ENCODE measurements at places on chromosomes 11 and 22.

DNA sequence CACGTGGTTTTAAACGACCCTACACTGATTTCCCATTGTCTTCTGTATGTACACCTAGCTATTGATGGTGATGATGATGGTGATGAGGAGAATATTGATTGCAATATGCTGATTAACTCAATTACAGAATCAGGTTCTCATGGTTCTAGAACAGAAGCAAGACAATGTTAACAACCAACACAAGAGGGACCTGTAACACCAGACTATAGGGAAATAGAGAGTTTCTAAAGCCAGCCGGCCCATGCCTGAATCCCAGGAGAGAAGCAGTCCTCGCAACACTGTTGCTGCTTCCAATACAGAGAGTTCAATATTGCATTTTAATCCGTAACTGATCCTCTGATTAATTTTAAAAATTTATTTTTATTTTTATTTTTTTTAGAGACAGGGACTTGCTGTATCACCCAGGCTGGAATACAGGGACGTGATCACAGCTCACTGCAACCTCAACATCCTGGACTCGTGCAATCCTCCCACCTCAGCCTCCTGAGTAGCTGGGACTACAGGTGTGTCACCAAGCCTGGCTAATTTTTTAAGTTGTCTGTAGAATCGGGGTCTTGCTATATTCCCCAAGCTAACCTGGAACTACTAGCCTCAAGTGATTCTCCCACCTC, 22.2 kb upstream of the UBASH3B start:
- peak; percentile 15 for DNase-seq

GRCh38 chr11:2378527-2379210, 1.6 kb downstream of the CD81 start:
- no peak for DNase-seq

- DNase-seq, result no peak
These were observed 165.4 kb downstream of the AASDHPPT start for GRCh38 chr11:106242718-106243415.

GRCh38 chr22:22558071-22558971, 744 bp downstream of the PRAME start:
- no peak for DNase-seq

DNA sequence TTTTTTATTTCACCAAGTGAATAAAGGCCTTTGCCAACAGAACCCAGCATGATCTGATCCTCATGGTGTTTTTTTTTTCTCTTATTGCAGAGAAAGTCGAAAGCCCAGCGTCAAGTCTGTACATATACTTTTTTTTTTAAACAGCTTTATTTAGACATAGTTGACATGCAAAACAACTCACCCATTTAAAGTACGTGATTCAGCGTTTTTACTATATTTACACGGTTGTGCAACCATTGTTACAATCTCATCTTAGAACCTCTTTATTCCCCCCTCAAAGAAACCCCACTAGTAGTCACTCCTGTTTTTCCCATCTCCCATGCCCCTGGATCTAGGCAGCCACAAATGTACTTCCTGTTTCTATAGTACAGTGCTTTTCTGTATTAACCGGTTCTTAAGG, 20.6 kb upstream of the AP1B1 start:
- DNase-seq, result no peak

DNA sequence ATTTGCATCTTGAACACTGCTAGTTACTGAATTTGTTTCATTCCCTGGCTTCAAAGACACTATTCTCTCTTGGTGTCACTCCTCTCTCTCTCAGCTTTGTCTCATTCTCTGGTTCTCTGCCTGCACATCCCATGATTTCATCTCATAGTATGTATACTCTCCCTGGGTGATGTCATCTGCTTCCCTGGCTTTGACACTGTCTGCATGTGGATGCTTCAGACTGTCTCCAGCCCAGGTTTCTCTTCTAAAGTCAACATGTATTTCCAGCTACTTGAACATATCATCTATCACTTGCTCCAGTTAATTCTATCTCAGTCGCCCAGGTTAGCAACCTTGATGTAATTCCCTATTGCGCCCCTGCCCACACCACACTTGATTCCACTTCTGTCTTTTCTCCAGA, 9.3 kb upstream of the ACAT1 start:
- DNase-seq, result no peak

DNA sequence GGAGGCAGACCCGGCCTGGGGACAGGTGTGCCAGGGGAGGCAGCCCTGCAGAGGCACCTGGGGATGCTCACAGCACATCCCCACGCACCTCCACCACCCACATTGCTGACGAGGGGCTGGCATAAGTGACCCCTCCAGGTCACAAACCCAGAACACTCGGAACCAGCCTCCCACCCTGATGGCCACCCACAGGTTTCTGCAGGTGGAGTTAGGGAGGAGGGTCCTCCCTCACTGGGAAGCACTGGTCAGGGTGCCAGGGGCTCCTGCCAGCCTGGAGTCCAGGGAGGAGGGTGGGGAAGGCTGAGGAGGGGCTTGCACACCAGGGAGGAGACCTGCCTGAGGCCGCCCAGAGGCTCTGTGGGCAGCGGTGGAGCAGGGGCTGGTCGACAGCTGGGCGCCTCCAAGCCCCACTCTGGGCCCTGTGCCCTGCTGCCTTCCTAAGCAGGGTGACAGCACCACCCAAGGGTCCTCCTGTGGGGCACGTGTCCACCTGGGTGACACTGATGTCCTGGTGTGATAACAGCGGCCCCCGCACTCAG, 51.0 kb upstream of the CARS1 start:
- no peak for DNase-seq

DNA sequence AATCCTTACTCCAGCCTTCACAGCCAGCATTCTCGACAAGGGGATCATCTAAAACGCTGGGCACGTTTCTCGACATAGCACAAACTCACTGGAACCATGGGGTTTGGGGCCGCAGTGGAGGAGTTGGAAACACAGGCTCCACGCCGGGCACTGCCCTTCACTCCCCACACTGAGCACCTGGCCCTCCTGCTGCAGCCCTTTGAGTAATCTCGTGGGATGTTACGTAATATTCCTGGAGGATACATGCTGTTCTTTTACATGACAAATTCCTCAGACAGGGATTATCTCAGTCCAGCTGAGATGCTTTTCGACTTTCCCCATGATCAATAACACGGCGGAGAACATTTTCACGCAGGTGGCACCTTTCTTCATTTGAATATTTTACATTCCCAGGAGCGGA, 408.0 kb downstream of the SHANK2 start:
- DNase-seq, result no peak

- DNase-seq, result no peak
These were observed 120.9 kb downstream of the ST3GAL4 start for GRCh38 chr11:126476266-126476924.

DNA sequence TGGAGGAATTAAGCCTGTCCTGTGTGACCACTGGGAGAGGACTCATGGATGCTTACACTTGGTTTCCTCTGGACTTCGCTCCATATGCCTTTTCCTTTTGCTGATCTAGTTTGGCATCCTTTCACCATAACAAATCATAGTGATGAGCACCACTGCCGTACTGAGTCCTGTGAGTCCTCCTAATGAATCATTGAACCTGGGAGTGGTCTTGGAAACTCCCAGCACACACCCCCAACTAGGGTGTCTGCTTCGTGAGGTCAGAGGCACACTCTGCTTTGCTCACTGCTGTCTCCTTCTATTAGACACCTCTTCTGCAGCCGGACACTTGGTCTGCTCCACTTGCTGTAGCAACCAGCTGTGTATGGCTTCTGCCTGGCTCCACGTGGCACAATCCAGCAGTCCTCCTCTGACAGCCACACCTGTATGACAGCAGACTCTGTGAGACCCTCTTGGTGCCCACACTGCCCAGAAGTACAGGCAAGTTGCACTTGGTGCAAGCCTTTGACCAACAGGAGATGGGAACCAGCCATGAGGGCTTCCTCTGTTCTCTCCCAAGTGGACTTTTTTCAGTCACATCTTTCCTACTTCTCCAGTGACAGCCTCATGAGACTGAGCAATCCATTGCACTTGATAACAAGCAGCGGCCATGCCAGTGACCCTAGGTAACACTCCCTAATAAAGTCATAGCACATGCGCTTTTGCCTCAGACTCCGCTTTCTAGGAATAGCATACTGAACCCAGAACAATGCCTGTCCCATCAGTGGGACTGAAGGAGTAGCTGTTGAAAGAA, 65.0 kb upstream of the HMGXB4 start:
- no peak for DNase-seq

GRCh38 chr22:22871536-22872278, 15.9 kb upstream of the IGLL5 start:
- DNase-seq, result no peak

DNA sequence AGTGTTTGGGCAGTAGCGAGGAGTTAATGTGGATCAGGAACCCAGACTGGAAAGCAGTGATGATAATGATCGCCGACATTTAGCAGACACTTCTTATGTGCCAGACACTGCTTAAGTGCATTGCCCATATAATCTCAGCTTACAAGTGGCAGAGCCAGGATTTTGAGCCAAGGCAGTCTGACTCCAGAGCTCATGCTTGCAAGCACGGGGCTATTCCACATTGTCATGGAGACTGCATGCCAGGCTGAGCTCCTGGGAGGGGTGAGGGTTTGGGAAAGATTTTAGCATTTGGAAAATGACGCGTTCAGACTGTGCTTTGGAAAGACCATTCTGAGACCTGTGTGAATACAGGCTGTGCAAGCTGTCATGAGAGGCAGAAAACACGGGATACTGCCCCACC, 302.7 kb downstream of the DDX10 start:
- no peak for DNase-seq

- no peak for DNase-seq
These were observed 31.7 kb upstream of the OAF start for GRCh38 chr11:120179057-120179672.

DNA sequence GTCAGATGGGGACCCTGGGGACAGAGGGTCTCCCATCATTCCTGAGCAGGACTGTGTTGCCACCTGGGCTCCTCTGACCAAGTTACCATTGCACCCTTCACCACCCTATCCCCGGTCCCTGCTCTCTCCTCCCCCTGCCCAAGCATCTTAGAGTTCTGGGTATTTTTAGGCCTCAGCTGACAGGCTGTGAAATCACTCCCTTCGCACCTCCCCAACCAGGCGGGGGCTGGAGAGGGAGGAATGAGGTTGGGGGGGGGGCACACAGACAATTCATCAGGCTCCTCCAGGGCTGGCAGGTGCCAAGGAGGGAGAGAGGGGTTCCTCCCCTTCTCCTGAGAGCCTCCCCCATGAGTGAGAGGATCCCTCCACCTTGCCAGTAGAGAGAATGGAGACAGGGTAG, 9.0 kb downstream of the SYT7 start:
- no peak for DNase-seq

- no peak for DNase-seq
These were observed 73.5 kb downstream of the COMMD9 start for GRCh38 chr11:36215693-36216060.

GRCh38 chr11:47847892-47848699, at the start of gene NUP160:
TSS of gene NUP160 (minus strand) at chr11:47848350. CDS start at chr11:47848318, 32 bp downstream.
- peak; percentile 83 for DNase-seq

- DNase-seq, result no peak
These were observed 12.1 kb downstream of the SCUBE1 start for GRCh38 chr22:43331069-43331451.

DNA sequence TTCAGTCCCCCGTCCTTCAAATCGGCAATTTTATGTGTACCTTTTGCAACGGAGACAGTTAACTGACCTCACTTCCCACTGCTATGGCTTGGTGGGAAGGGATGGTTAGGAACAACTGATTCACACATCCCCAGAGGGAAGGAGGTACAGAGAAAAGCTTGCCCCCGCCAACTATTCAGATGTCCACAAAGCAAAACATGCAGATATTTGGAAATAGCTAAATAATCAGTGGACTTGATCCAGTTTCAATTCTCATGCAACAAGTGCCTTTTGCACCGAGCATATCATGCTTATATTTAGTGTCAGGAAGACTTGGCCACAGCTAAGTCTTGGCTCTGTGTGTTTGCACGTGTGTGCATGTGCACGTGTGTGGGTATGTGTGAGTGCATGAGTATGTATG, 144.6 kb downstream of the SNX19 start:
- no peak for DNase-seq

DNA sequence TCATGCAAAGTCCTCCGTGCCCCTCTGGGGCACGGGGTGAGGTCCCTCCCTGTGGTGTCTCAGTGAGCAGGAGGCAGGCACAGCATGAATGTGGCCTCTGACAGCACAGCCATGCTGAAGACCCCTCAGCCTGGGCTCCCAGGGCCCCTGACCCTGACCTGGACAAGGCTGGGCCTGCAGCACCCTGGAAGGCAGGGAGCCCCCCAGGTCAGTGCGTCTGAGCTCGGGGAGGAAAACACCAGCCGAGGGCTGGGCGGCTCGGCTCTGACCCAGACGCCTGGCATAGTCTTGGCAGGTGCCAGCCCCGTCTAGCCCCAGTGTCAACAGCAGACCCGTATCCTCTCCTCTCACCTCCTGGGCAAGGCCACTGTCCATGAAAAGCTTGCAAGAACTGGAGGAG, 1276.6 kb downstream of the BRD1 start:
- no peak for DNase-seq

- DNase-seq, result no peak
These were observed 31.4 kb downstream of the TRIM29 start for GRCh38 chr11:120106354-120107150.

- no peak for DNase-seq
These were observed 43.8 kb upstream of the FGF3 start for GRCh38 chr11:69862797-69863543.

DNA sequence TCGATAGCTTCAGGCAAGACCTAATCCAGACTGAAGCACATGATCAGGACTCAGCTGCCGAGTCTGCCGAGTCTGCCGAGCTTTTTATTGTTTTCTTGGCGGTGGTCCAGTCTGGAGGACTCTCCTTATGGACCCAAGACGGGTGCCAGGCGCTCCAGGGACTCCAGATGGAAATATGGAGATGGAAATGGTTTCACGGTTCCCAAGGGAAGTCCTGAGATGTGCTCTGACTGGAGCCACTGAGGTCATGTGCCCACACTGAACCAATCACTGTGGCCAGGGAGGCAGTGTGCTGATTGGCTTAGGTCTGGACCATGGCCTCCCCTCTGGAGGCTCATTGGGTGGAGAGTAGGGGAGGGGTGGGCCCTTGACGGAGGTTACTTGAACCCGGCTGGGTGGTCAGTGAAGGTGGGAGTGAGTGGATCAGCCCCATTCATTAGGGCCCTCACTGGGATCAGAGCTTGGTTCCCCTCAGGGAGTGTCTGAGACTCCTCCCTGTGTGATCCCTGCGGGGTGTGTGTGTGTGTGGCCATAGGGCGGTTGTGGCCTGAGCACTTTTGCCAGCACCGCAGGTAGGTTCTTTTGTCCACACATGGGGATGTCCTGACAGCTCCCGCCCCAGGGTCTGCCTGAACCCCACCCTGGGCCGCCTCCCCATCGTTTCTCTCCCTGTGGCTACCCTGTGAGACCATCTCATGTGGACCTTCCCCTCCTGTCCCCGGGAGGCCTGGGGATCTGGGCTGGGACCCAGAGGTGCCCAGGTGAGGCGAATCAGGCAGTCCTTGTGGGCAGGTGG, 14.0 kb downstream of the RPS6KA4 start:
- no peak for DNase-seq

GRCh38 chr11:17036666-17037658, 22.7 kb upstream of the PLEKHA7 start:
- no peak for DNase-seq

GRCh38 chr11:74725701-74726100, 5.5 kb downstream of the CHRDL2 start:
- DNase-seq, result no peak

- DNase-seq, result no peak
These were observed 21.8 kb upstream of the UVRAG start for GRCh38 chr11:75792997-75793800.
